ENCODE measurements at places on chromosomes 4 and X.

DNA sequence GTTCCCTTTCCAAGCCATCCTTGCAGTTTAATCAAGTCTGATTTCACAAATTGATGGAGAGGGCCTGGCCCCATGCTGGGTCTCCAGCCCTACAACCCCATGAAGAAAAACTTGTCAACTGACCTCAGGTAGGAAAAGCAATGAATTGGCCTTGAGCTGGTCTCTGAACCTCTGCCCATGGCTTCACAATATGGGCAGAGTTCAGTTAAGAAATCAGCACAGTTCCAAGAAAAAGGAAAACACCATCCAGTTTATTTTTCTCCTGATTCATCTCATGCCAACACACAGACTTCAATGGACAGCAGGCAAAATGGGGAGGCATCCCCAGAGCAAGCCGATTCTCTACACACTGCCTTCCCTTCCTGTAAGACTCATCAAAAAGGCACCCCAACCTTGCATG, 3.3 kb downstream of the RIPPLY1 start:
- DNase-seq: no peak

GRCh38 chr4:67198727-67199126, 346.6 kb downstream of the CENPC start:
- peak; percentile 60 for DNase-seq

DNA sequence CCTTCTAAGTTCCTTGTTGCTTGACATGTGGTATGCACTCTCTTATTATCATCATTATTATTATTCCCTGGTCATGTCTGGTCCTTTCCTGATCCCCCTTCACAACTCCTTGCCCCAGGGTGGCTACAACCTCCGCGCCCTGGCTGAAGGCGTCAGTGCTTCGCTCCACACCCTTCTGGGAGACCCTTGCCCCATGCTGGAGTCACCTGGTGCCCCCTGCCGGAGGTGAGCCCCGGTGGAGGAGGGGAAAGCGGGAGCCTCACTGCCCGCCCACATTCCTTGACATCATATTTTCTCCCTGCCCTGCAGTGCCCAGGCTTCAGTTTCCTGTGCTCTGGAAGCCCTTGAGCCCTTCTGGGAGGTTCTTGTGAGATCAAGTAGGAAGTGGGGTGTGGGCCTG, 11.0 kb upstream of the ERAS start:
- no peak for DNase-seq

DNA sequence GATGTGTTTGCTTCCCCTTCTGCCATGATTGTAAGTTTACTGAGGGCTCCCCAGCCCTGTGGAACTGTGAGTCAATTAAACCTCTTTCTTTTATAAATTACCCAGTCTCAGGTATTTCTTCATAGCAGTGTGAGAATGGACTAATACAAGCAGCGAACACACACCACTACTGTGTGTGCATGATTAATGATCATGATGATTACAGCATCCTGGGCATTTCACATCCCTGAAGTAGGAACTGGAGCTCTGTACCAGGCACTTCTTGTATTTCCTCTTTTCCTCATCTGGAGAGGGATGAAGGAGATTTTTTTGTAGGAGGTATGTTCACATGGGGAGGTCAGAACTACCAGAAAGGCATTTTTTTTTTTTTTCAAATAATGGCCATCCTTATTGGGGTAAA, 60.8 kb downstream of the PPM1K start:
- no peak for DNase-seq

DNA sequence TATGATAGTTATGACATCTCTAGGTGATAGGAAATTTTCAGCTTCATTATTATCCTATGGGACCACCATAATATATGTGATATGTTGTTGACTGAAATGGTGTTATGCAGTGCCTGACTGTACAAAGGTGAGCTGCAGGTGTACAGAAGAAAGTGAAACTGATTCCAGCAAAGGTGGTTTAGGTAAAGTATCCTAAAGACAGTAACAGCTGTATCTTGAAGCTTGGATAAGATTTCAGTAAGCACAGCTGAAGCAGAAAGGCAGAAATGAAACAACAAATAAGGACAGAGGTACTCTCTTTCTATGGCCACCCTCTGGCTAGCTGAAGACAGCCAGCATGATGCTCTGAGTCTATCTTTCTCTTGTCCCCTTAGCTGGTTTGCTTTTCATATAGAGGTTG, 30.0 kb upstream of the PGK1 start:
- DNase-seq: no peak

DNA sequence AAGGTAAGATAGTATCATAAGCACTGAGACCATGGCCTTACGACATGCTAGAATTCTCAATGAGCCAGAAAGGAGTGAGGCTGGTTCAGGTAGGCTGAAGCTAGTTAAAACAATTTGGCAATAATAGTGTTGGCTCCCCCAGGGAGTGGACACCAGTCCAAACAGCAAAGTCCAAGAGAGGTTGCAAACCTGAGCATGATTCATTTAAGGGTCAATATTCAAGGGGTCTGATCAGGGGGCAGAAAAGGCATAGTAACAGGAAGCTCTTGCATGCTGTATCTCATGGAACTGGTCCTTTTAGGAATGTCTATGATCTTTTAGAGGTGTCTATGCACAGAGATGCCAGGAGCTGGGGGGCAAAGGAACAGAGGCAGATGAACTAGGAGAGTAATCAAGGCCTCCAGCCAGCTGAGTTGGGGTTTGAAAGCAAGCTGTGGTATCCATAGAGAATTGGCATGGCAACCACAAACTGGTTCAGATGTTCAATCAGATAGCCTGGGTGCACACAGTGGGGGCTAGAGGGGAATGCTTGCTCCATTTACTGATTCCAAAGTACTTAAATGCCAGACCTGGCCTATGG, 5.1 kb downstream of the GJB1 start:
- DNase-seq: no peak

- no peak for DNase-seq
Observed at GRCh38 chr4:176675810-176676209, 116.9 kb downstream of the VEGFC start.

- DNase-seq: no peak
Observed at GRCh38 chr4:149988087-149988410, 90.2 kb upstream of the DCLK2 start.

- no peak for DNase-seq
Observed at GRCh38 chr4:6134612-6135220, 65.6 kb downstream of the JAKMIP1 start.

DNA sequence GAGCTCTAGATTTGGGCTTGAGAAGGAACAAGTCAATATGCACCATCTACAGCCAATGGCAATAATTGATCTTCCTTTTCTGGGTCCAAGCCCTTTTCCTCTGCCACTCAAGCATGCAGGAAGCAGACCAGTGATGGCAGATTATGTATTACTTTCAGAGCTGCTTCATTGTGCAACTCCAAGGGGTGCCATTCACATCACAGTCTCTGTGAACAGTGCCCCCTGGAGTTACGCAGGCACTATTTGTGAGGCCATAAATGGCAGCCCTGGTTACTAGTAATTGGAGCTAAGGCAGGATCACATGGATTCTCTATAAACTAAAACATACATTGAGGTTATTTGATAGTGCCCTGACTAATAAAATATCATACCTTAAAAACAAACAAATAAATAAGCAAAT, 313.4 kb upstream of the SLC7A11 start:
- no peak for DNase-seq

- no peak for DNase-seq
Observed at GRCh38 chr4:142493255-142494110, 352.6 kb downstream of the INPP4B start.

DNA sequence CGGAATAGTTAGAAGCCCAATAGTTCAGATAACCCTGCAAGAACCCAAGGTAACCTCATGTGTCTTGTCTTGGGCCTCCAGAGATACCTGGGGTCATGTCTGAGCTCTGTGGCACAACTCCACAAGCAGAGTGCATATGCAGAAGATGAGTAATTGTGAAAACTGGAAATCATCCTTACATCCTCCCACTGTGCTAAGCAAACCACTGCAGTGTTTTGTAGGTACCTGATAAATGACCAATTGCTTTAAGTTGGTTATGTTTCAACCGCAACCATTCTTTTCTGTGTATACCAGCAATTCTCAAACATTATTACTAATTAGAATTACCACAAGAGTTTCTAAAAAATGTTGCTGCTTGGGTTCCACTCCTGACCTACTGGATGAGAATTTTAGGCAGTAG, 73.2 kb downstream of the CBLL2 start:
- no peak for DNase-seq

- no peak for DNase-seq
Observed at GRCh38 chr4:155415662-155416061, 38.9 kb upstream of the MAP9 start.

DNA sequence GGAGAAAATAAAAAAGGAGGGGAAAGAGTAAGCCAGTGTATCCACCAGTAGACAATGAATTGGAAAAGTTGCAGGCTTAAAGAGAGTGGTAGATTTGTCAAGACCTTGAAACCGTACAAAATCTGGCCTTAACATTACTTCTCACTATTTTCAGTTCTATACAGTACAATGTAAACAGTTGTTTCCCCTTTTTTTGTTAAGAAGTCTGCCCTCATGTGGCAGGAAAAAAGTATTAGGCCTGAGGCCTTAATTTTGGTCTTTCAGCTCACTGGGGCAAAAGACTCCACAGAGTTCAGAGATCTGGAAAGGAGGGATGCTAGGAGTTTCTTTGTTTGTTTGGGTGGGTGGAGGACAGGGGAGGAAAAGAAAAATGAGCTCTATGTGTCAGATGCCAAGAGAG, 92.8 kb upstream of the CCDC160 start:
- no peak for DNase-seq

DNA sequence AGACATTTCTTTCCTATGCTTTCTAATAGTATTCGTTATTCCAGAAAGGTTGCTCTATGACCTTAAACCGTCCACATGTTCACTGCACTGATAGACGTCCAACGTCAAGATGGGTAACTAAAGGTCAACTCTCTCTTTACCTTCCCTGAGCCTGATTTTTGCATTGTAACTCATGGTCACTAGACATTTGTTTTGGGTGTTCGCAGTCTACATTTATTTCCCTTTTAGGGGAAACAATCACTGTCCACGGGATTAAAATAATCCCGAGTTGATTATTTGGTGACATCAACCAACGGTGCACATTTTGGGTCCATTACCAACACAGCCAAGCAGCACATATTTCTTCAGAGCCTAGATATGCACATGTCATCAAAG, 540 bp upstream of the HADH start:
- DNase-seq: no peak

DNA sequence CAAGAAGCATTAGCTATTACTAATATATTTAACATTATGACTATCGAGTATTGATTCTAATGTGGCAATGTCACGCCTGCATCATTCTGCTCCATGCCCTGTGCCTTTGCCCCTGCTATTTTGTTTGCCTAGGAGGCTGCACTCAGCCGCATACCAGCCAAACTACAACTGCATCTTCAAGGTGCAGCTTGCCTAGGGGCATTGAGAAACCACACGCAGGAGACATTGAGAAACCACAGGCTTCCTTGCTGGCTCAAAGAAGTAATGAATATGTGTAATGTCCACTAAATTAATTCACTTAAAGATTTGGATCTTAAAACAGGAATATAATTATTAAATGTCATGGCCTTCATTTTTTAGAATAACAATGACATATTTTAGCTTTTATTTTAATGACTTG, 683.6 kb upstream of the TENM3 start:
- DNase-seq: no peak

GRCh38 chr4:125951261-125951887, 636.6 kb downstream of the FAT4 start:
- DNase-seq: no peak

DNA sequence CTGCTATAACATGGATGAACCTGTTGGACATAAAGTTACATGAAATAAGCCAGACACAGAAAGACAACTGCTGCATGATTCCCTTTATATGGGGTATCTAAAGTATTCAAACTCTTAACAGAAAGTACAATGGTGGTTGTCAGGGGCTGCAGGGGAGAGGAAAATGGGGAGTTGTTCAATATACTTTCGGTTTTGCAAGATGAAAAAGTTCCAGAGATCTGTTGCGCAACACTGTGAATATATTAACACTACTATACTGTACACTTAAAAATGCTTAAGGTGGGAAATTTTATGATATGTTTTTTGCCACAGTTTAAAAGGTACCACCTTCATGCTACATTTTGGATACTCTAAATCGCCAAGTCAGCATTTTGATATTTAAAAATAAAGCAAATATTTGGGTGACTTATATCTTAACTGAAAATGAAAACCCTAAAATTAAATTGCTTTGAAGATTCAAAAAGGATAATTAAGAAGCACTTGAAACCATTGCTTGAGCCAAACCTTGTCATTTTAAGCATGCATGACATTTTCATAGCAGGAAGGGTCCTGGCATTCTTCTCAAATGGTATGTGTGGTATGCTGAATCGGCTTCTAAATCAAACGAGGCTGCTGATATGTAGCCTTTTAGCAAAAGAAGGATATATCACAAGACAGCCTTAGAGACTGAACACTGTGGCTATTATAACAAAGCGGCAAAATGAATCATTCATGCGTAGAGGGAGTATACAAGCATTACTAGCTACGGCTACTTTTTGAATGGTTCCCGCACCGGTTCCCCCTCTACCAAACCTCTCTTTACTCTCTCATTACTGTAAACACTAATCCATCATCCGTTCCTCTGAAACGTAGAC, 607.1 kb upstream of the DIPK2B start:
- no peak for DNase-seq

DNA sequence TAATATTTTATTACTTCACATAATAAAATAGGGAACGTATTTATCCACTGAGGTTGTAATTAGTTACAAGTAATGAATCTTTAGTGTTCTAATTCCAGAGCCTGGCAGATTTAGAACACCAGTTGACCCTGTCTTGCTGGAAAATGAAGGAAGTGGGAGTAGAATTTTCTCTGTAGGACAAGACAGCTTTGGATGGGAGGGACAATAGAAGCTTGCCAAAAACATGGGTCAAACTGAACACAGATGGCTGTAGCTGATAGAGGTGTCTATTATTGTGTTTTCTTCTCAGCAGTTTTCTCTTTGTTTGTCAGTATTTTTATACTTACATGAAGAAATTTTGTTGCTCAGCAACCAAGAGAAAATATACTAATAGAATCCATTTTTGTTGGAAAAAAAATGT, 20.2 kb downstream of the FAT4 start:
- DNase-seq: no peak

DNA sequence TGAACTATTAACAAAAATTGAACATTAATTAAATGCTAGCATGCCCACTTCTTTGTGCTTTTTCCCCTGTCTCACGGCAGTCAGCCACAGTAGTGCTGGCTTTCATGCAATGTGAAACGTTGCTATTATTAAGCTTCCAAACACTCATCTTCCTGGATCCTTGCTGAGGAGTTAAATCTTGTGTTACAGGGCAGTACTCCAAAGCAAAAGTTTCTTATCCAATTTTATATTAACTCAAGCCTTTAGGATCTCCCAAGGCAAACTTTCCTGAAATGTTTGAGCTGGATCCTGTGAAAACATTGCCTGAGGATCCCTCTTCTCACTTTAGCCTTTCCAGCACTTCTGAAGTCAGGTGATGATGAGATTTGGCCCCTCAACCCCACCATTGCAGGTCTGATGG, 1454.8 kb downstream of the FSTL5 start:
- DNase-seq: no peak

DNA sequence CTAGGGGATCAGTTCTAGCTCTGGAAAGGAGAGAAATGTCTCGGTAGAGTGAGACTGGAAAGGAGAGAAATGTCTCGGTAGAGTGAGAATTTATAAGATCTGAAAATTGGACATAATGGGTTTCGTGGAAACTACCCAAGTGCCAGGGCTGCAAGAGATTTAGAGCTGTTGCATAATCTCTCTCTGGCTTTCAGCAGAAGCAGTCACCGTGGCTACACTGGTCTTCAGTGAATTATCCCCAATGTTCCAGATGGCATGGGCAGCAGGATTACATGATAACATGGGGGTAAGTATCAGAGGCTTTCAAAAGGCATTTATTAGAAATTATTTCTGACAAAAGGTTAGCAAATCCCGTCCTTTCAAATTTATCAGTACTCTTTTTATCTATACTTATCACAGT, 435.5 kb downstream of the NKX6-1 start:
- DNase-seq: no peak

- no peak for DNase-seq
Observed at GRCh38 chr4:1983846-1984405, 24.8 kb downstream of the NELFA start.
